Activated T-cell treated with anti-CD3 and anti-CD28 coated beads, Interleukin-2, amount 50 U/mL, for 72 hours (primary cell): ENCODE measurements at places on chromosomes 1 and 21.

- peaks cover 67% of the 10 kb centered on the region for H3K4me1 ChIP-seq
- H3K27ac ChIP-seq: peak overlapping the region; percentile 79
- no peaks in the 10 kb centered on the region for H3K27me3 ChIP-seq
- H3K36me3 ChIP-seq: no peaks in the 10 kb centered on the region
- peak; percentile 51 for DNase-seq
These were observed 12.2 kb downstream of the DSTYK start for GRCh38 chr1:205199090-205199930.

- H3K27me3 ChIP-seq: peaks cover 21% of the 10 kb centered on the region
- no peaks in the 10 kb centered on the region for H3K36me3 ChIP-seq
- no peak overlapping the region for H3K4me3 ChIP-seq
These were observed 6.0 kb upstream of the SHISA4 start for GRCh38 chr1:201882665-201883132.

- peaks cover 12% of the 10 kb centered on the region for H3K4me1 ChIP-seq
- no peak overlapping the region for H3K4me3 ChIP-seq
- no peak overlapping the region for H3K27ac ChIP-seq
- DNase-seq: no peak
- H3K36me3 ChIP-seq: peaks cover 3% of the 10 kb centered on the region
- H3K27me3 ChIP-seq: no peaks in the 10 kb centered on the region
These were observed 12.9 kb upstream of the CAP1 start for GRCh38 chr1:40027647-40028046.

DNA sequence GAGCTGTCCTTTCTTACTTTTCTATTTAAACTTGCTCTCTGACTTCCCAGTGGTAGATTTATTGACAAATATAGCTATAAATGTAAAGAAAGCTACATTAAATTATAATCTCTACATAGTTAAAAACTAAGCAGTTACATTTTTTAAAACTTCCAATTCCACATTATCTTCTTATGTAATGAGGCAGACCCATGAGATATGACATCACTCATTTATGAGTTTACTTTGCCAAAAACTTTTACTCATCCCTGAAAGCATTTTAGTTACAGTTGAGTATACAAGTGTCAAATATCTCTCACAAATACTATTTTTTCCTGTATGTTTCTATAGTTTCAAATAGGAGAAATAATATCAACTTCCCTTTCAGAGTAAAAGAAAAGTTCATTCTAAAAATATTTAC, 3.8 kb downstream of the NMNAT2 start:
- peaks cover 44% of the 10 kb centered on the region for H3K27me3 ChIP-seq
- no peak overlapping the region for H3K4me3 ChIP-seq
- no peaks in the 10 kb centered on the region for H3K36me3 ChIP-seq
- peaks cover 24% of the 10 kb centered on the region for H3K4me1 ChIP-seq
- no peak overlapping the region for H3K27ac ChIP-seq

DNA sequence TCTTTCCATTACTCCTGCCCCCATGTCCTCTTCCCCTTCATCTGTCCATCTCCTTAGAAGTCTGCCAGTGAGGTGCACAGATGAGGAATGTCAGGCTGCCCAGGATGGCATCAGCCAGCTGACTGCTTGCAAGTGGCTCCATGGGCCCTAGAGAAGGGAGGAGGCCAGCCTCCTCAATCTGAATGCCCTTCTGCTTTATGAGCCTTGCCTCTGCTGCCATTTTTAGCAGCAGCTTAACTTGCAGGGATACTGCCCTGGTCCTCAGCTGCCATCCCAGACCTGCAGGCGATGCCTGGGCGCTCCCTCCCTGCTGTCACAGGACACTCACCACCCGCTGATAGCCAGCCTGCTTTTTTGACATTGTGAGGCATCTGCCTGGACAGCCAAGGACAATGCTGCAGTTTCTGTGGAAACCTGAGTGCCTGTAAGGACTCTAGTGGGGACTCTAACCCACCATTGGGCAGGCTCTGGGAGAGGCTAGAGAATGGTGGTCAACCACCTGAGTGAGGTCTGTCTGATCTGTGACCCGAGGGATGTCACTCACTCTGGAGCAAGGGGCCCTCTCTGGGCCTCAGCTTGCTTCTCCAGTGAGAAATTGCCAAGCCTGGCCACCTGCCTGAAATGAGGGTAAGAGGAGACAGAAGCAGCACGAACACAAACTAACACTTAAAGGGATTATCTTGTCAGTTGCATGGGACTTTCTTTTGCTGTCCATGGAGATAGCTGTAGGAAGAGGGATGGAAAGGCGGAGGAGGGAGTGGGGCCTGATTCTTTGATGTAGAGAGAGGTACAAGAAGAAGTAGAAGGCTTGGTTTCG, 185.0 kb downstream of the MIS18A start:
- no peak for DNase-seq
- no peak overlapping the region for H3K4me3 ChIP-seq
- no peaks in the 10 kb centered on the region for H3K4me1 ChIP-seq
- no peaks in the 10 kb centered on the region for H3K36me3 ChIP-seq

GRCh38 chr1:10901891-10902805, 105.7 kb upstream of the CASZ1 start:
- no peak overlapping the region for H3K27ac ChIP-seq
- no peak overlapping the region for H3K4me3 ChIP-seq
- DNase-seq: no peak
- H3K4me1 ChIP-seq: peaks cover 13% of the 10 kb centered on the region
- peaks cover 11% of the 10 kb centered on the region for H3K27me3 ChIP-seq
- H3K36me3 ChIP-seq: no peaks in the 10 kb centered on the region

GRCh38 chr1:19284881-19285280, 3.7 kb downstream of the AKR7A3 start:
- H3K4me1 ChIP-seq: peaks cover 7% of the 10 kb centered on the region
- no peak overlapping the region for H3K4me3 ChIP-seq
- H3K27ac ChIP-seq: no peak overlapping the region
- H3K27me3 ChIP-seq: peaks cover 21% of the 10 kb centered on the region
- H3K36me3 ChIP-seq: peaks cover 2% of the 10 kb centered on the region
- DNase-seq: no peak

GRCh38 chr1:1290238-1290731, 10.0 kb downstream of the SCNN1D start:
- H3K27me3 ChIP-seq: no peaks in the 10 kb centered on the region
- DNase-seq: peak; percentile 78
- peaks cover 4% of the 10 kb centered on the region for H3K4me1 ChIP-seq
- no peak overlapping the region for H3K27ac ChIP-seq

GRCh38 chr1:69126796-69127195, 440.9 kb upstream of the LRRC7 start:
- H3K4me3 ChIP-seq: no peak overlapping the region
- no peaks in the 10 kb centered on the region for H3K4me1 ChIP-seq
- DNase-seq: no peak
- H3K27me3 ChIP-seq: no peaks in the 10 kb centered on the region

- no peaks in the 10 kb centered on the region for H3K36me3 ChIP-seq
- H3K27me3 ChIP-seq: peaks cover 42% of the 10 kb centered on the region
- DNase-seq: no peak
- no peak overlapping the region for H3K4me3 ChIP-seq
- H3K27ac ChIP-seq: no peak overlapping the region
These were observed 224.7 kb upstream of the KIAA0040 start for GRCh38 chr1:175417316-175417715.

DNA sequence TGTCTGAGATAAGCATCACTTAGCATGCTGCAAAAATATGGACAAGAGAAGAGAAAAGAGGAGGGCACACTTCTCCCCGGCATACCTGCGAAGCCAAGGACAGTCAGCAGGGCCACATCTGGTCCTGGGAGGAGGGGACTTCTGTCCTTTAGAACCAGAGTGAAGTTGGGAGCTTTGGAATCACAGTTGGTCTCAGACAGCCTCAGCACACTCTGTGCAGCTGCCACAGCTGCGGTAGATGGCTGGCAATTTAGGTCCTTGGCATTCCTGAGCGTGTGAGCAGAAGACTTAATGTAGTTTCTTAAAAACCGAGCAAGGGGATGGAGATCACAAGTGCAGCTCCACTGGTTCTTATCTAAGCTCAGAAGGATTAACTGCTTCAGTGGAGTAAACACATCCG, 32.3 kb downstream of the LRRC53 start:
- DNase-seq: no peak
- H3K36me3 ChIP-seq: no peaks in the 10 kb centered on the region
- H3K4me1 ChIP-seq: no peaks in the 10 kb centered on the region
- no peak overlapping the region for H3K27ac ChIP-seq
- no peak overlapping the region for H3K4me3 ChIP-seq

DNA sequence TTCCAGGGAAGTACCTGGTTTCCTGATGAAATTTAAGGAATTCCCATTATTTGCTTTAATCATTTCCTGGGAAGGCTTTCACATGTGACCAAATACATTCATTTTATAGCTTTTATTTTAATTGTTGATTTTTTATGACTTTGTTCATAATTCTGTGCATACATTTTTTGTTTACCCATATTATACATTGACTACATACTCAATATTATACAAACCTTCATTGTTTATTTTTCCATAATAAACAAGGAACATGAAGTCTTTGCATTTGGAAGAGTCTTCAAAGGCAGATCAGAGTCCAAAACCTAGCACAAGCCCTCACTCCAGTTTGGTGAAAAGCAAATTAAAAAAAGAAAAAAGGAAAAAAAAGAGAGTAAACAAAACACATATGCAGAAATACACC, 218.3 kb upstream of the NRIP1 start:
- H3K4me1 ChIP-seq: no peaks in the 10 kb centered on the region
- H3K4me3 ChIP-seq: no peak overlapping the region
- H3K27me3 ChIP-seq: no peaks in the 10 kb centered on the region
- DNase-seq: no peak
- no peak overlapping the region for H3K27ac ChIP-seq
- no peaks in the 10 kb centered on the region for H3K36me3 ChIP-seq

DNA sequence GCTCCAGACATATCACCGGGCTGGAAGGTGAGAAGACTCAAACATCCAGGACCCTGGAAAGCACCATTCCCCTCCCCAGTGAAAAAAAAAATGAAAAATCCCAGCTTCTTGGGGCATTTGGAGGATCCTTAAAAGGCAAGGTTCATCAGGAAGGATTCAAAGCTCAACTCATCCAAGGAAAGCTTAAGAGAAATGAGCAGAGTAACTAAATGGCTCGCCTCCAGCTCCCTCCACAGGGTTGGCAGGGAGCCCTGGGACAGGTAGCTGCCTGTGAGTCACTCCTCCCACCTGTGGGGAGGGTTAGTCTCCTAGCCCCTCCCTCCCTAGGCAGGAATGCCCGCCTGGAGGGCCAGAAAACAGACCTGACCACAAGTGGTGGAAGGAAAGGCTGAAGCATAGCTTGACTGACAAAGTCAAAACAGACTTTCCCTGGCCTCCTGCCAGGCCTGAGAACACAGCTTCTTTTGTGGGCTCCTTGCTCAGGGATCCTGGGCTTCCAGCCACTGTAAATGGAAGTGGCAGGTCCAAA, 712 bp upstream of the LAMB3 start:
- H3K4me1 ChIP-seq: peaks cover 69% of the 10 kb centered on the region
- no peak overlapping the region for H3K4me3 ChIP-seq
- H3K27ac ChIP-seq: peak overlapping the region; percentile 20

DNA sequence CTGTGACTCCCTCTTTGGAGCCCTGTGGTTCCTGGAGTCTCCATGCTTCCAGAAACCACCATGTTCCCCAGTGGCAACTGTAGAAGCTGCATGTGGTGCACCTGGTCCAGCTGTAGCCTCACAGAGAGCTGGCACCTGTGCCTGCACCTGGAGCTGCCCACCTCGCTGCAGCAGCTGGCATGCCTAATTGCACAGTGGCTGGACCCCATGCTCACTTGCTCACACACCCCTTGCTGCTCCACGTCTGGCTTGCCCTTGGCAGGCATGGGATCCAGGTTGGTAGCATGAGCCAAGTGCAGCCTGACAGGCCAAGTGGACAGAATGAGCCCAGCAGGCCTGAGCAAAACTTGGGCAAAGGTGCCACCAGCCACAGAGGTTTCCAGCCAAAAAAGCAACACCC, 680.1 kb downstream of the MATN1 start:
- no peaks in the 10 kb centered on the region for H3K36me3 ChIP-seq
- H3K27me3 ChIP-seq: peaks cover 4% of the 10 kb centered on the region
- H3K4me3 ChIP-seq: no peak overlapping the region

GRCh38 chr1:28160782-28161266, 15.7 kb downstream of the PTAFR start:
- DNase-seq: no peak
- H3K4me1 ChIP-seq: no peaks in the 10 kb centered on the region
- peaks cover 66% of the 10 kb centered on the region for H3K27me3 ChIP-seq
- peaks cover under 1% of the 10 kb centered on the region for H3K36me3 ChIP-seq
- no peak overlapping the region for H3K27ac ChIP-seq

DNA sequence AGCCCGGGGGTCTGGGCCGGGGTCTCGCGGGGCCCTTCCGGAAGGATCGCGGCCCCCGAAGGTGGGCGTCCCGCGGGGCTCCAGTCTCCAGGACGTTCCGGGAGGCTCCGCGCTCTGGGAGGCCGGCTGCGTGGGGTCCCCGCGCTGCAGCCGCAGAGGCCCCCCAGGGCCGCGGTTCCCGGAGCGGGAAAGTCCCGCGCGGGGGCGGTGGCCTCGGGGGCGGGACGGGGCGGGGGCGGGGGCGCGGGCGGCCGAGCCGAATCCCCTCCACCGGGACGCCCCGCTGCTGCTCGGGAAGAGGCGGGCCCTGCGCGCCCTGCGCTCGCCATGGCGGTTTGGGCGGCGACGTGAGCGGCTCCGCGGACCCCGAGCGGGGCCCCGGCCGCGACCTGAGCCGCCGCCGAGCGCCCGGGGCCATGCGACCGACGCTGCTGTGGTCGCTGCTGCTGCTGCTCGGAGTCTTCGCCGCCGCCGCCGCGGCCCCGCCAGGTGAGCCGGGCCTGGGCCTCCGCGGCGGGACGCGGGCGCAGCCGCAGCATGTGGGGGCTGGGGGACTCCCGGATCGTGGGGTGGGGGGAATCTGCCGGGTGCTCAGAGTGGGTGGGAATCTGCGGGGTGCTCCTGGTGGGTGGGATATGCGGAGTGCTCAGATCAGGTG, at the start of gene IFNGR2:
IFNGR2 (plus strand) TSS at position 286 of the 658 bp plus-strand sequence; CDS start at position 417, 131 bp downstream.
- H3K27ac ChIP-seq: peak within 1 kb of the TSS; percentile 88
- H3K4me1 ChIP-seq: peaks cover 43% of the 10 kb centered on the region
- H3K27me3 ChIP-seq: peaks cover 6% of the 10 kb centered on the region
- H3K4me3 ChIP-seq: peak within 1 kb of the TSS; percentile 98
- H3K36me3 ChIP-seq: peaks cover 5% of the 10 kb centered on the region

- H3K4me1 ChIP-seq: peaks cover 49% of the 10 kb centered on the region
- no peaks in the 10 kb centered on the region for H3K27me3 ChIP-seq
- no peak overlapping the region for H3K4me3 ChIP-seq
- H3K36me3 ChIP-seq: no peaks in the 10 kb centered on the region
These were observed 7.5 kb downstream of the MINDY1 start for GRCh38 chr1:150999051-150999674.

DNA sequence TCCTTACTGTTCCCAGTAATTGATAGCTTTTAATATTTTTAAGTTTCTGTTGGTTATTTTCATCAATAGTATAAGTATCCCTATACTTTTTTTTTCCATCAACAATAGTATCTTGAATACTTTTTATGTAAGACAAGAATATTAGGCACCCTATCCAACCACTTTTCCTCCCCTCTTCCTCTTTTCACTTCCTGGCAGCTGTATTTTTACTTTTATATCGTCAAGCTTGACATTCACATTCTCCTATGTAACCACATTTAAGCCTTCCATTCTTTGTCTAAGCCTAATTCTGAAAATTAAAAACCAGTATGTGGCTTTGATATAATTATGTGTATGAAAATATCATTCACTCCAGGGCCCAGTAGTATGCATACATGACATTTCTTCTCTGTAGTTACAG, 9.3 kb downstream of the TMEM39B start:
- no peaks in the 10 kb centered on the region for H3K27me3 ChIP-seq
- H3K27ac ChIP-seq: no peak overlapping the region
- DNase-seq: no peak
- H3K4me1 ChIP-seq: no peaks in the 10 kb centered on the region
- peaks cover 7% of the 10 kb centered on the region for H3K36me3 ChIP-seq
